ENCODE measurements at places on chromosomes 3 and 15.

DNA sequence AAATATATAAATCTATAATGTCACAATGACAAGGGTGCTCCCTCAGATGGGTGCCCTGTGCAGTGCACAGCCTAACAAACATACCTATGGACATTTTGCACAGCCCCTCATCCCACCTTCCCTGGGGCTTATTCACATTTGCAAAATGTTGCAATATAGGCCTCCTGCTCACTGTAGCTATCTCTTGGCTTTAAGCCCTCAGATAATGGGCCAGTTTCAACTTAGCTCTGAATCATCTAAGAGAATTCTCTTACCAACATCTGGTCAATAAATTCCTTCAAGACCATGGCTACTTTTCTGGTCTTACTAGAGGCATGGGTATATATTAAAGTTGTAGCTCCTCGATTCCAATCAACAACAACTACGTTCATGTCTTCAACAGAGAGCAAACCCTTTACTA, 17.9 kb downstream of the LIPH start:
- no peak for DNase-seq

- DNase-seq = no peak
These were observed 8.0 kb downstream of the SH3BP5 start for GRCh38 chr3:15324379-15324808.

- DNase-seq = no peak
These were observed 101.6 kb downstream of the RPL22L1 start for GRCh38 chr3:170768334-170768801.

DNA sequence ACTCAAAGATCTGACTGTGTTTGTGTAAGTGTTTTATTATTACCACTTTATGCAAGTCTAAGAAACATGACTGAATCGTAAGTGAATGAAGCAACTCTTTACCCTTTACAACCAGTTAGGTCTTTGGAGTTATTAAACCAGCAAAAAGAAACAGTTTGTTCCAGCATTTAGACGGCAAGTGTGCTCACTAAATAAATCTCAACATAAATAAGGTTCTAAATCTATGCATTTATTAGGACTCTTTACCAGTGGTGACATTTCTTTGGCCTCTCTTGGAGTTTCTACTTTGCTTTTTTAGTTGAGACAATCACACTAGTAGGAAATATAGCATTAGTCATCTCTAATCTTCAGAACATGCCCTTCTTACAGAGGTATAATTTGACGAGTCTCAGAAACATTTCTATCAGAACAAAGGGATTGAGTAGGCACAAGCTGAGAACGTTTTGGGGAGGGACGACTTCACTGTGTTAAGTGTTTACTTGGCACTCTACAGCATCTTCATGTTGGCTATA, 739.9 kb upstream of the NR2F2 start:
- no peak for DNase-seq

GRCh38 chr15:80599359-80599758, 95.8 kb upstream of the ABHD17C start:
- DNase-seq = no peak

DNA sequence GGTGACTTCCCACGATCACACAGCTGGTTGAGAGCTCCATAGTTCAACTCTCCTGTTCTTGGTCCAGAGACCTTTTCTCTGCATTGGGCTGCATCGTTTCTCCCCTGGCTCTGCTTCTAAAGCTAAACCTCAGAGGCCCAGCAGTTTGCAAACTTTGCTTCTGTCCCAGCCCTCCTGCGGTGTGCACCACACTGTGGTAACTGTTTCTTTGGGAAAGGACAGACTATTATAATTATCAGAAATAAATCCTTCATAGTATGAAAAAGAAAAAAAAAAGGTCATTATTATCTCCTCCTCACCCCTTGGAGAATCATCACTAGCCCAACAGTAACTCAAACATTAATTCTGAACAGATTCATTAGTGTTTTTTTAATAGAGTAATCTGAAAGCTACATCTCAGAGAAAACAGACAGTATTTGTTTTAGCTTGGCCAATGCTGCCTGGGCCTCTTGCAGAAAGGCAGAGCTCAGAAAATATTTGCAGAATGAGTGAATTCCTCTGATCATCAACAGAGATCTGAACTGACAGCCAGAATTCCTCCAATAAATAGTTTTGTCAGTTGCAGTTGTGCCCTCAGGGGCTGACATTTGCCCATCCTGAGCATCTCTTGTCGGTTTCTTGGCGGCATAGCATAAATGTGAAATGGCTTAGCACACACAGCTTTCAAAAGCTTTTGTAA, 52.9 kb downstream of the BFSP2 start:
- DNase-seq = no peak

- no peak for DNase-seq
These were observed 6.3 kb downstream of the XIRP1 start for GRCh38 chr3:39185959-39186691.

- no peak for DNase-seq
These were observed 36.5 kb downstream of the NSUN3 start for GRCh38 chr3:94099311-94099710.

DNA sequence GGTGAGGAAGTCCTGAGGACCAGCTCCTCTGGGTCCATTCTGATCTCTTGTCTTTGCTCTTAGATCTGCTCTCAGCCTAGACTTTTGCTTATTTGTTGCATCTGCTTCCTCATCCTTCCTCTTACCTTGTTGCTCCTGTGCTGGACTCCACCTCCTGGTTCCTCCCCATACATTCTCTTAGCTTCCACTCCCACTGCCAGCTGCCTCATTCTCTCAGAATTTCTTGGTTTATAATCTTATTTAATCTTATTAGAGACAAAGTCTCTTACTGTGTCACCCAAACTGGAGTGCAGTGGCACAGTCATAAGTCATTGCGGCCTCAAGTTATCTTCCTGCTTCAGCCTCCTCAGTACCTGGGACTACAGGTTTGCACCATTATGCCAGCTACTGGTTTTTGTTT, 68.2 kb upstream of the PSMD6 start:
- no peak for DNase-seq

DNA sequence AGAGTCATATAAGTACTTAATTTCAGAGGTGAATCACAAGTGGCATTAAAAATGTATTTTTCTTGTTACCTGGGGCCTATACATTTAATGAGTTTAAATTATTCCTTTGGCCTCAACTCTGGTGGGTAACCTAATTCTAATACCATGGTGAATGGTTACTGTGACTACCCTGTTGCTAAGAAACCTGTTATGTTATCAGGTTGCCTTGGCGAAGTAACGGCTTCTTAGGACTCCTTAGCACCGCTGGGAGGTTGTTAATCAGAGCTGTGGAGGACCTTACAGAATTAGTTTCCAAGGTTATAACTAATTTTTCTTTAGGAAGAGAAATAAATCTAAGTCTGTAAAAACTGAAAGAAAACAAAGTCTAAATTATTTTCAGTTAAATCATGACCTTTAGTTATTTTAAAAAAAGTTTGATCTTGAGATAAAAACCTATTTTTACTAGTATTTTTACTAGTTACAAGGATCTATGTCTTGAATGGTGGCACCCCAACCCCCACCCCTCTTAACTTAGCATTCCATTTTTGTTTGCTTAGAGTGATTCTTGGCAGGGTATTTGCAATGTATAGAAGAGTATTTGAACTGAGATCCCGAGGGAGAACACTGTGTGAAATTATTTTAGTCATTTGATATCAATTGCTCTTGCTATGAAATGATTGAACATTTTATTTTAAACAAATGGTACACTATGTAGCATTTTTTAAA, 155.5 kb downstream of the FNDC3B start:
- no peak for DNase-seq

- no peak for DNase-seq
These were observed 19.8 kb upstream of the ACAD9 start for GRCh38 chr3:128859630-128860029.

DNA sequence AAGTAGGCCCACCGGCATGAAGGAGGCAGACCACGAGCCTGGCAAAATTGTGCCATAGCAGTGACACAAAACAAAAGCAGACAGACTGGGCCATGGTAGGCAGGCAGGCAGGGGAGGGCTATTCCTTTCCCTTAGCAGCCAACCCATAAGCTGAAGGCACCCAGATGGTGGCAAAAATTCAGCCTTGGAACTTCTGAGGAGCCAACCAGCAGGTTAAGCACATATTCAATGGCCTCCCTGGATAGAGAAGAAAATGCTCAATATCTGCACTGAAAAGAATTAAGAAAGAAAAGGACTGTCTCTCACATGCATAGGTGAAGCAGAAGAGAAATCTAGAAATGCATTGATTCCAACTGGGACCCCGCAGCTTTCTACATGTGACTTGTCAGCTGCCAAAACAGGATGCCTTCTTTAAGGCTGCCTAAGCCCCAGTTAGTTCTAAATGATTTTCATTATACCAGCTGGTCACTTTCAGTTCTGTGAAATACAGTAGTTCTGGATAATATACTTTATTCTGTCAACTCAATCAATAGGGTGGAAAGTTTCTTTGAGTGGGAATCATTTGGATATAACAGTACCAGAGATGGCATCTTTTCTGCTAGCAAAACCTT, 2.7 kb downstream of the PRICKLE2 start:
- no peak for DNase-seq

DNA sequence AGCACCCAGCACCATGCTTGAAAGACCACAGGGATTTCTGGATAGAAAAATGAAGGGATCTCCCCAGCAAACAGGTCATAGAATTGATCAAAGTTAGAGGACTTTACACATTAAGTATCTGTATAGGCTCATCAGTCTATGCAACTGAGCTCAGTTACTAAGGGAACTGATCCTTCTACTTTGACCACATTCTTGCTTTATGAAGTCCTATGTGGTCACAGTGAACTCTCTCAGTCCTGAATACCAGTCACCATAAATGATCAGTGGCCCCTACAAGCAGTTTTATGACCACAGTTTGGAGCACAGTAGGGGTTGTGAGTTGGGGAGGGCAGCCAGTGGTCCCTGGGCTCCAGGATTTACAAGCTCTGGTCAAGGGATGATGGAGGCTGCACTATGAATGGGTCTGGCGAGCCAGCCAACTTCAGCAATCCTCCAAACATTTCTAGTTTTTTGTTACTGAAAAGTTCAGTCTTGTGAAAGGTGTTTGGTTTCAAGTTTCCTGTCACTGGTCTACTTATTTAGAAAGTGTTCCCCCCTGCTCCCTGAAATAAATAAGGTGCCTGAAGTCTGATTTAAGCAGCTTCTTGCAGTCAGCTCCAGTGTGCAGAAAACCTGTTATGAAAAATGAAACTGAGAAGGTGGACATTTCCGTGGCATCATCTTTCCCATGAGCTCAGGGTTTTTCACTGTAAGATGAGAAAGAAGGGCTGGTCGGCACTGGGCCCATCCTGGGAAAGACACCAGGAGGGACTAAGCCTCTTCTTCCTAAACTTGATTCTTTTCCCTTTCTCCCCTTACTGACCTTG, 75.5 kb downstream of the DAPK2 start:
- no peak for DNase-seq

- DNase-seq = no peak
These were observed 25.4 kb downstream of the GOLGB1 start for GRCh38 chr3:121724130-121724529.

- DNase-seq = no peak
These were observed 55.3 kb upstream of the CCR4 start for GRCh38 chr3:32896143-32896542.

DNA sequence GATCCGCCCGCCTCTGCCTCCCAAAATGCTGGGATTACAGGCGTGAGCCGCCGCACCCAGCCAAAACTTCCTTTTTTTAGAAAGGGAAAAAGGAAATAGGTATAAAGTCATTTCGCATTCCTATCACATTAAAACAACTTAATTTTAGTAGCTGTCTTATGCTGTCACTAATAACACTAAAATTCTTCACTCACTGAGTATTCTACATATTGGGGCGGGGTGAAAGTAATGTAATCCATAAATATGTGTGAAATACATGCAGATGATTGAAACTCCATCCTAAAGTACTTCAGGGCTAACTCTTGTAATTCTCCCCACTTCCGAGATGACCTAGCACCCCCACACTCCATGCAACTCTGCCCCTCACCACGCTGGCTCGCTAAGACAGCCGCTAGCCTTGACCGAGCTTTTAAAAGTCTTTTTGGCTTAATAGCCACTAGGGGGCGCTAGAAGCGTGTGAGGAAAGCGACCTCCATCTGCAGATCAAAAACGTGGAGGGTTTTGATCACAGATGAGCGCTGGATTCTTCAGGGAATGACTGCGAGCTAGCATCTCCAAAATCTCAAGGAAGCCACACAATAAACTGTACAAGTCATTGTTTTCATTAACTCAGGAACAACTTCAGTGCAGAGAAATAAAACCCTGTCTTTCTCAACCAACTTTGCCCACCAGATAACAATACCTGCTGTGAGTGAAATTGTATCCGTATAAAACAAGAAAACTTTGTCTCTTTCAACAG, 129.3 kb upstream of the IGF1R start:
- DNase-seq = peak; percentile 14

DNA sequence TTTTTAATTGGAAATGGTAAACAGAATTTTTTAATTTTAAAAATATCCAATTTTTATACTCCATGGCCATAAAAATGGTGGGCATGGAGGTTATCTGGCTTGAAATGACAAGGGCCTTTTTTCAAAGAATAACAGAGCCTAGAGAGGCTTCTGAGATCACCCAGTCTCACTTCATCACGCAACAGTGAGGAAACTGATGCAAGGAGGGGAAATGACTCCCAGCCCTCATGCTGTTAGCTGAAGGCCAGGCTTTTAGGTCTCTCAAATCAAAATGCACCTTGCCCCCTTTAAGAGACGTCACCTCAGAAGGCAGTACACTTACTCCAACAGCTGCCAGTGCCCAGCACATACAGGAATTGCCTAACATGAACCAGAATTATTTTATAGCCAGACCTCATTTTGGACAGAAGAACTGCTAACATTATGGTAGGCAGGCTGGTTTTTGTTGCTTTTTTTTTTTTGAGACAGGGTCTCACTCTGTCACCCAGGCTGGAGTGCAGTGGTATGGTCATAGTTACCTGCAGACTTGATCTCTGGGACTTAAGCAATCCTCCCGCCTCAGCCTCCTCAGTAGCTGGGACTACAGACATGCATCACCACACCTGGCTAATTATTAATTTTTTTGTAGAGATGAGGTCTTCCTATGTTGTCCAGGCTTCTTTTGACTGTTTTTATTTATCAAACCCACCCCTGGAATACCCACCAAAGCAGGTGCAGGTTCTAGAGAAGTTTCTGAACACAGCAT, 9.1 kb downstream of the RAB43 start:
- DNase-seq = no peak

- no peak for DNase-seq
These were observed 69.2 kb downstream of the PLXNA1 start for GRCh38 chr3:127052121-127052561.

DNA sequence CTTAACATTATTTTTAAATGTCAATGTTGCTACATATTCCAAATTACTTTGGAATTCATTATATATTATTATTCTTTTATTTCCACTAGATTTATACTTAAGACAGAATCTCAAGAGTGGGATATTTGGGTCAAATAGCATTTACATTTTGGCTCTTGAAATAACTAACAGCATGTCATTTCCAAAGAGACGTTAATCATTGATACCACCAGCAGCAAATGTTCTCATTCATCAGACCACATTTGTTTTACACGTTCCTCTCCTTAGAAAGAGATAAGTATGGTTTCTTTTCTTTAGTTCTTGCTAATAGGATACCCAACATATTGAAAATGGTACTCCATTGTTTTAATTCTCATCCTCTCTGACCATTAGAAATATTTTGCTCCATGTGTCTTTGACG, 229.8 kb downstream of the LPP start:
- no peak for DNase-seq

- DNase-seq = no peak
These were observed 327.4 kb upstream of the LRRFIP2 start for GRCh38 chr3:37501571-37502313.

- no peak for DNase-seq
These were observed 10.6 kb upstream of the PARL start for GRCh38 chr3:183895296-183895695.

GRCh38 chr3:99012051-99012450, 110.6 kb upstream of the DCBLD2 start:
- DNase-seq = no peak

All from stimulated activated CD4-positive, alpha-beta T cell treated with anti-CD3 and anti-CD28 coated beads, Interleukin-1b, Interleukin-23, amount 100 ng/mL, for 1 hour (primary cell).